ENCODE measurements at places on chromosomes 16 and 17.

GRCh38 chr16:53511403-53512280 lies 8.6 kb upstream of the AKTIP start:
- peak; percentile 83 for DNase-seq

DNA sequence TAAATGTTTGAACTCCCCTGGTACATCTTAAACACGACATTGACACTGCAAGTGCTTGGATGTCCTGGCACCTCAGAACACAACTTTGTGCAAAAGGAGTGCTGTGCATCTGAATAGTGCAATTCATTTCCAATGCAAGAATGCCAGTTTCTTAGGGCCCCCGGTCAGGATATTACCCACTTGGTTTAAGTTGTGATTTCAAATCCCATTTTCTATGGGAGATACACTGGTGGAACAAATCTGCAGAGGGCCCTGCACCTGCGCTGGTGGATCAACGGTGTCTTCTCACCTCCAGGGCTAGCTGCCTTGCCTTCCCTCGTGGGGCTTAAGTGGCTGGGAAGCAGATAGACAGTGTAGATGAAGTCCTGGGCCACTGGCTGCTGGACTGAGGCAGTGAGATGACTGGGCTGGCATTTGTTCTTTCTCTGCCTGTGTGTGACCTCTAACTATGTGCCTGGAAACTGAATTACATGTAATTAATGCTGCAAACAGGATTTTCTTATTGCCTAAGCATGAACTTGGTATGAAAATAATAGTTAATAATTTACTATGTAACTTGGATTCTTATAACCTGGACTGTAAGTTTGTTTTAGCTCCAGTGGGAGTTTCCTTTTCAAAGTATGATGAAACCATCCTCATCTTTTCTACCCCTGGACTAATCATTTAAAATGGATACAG lies 20.9 kb downstream of the HAPSTR1 start:
- no peak for DNase-seq

GRCh38 chr17:80169784-80170500 lies at the start of gene CARD14:
Gene CARD14 (plus strand): TSS chr17:80170030. CDS start chr17:80181439, 11,409 bp downstream.
- peak; percentile 24 for DNase-seq

GRCh38 chr17:30210366-30210765 lies 25.1 kb downstream of the SLC6A4 start:
- peak; percentile 6 for DNase-seq

DNA sequence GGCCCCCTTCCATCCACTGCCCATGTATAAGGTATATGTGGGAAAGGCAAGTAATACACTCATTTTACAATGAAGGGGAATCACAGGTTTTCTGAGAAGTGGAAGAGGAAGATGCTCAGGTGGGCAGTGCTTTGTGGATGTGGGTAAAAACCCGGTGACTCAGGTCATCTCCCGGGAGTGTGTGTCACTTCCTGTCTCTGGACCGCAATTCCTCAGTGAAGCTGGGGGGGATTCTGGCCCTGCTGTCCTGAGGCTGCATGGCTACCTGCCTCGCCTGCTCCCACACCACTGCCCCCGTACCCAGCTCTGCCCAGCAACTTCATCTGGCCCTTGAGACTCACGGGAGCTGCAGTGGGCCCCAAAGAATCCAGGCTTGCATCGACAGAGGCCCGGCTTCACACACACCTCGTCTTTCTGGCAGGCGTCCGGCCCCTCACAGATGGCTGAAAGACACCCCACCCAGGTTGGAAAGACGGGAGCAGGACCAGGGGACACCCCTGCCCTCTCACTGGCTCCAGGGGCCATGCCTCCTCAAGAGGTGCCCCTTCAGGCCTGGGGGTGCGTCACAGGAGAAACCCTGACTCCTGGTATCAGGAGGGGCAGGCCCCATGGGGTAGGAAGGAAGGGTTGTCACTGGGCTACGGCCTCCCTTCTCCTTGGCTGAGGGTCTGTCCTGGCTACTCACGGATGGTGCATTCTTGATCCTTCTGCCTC lies 882 bp downstream of the SCARF1 start:
- DNase-seq = no peak

DNA sequence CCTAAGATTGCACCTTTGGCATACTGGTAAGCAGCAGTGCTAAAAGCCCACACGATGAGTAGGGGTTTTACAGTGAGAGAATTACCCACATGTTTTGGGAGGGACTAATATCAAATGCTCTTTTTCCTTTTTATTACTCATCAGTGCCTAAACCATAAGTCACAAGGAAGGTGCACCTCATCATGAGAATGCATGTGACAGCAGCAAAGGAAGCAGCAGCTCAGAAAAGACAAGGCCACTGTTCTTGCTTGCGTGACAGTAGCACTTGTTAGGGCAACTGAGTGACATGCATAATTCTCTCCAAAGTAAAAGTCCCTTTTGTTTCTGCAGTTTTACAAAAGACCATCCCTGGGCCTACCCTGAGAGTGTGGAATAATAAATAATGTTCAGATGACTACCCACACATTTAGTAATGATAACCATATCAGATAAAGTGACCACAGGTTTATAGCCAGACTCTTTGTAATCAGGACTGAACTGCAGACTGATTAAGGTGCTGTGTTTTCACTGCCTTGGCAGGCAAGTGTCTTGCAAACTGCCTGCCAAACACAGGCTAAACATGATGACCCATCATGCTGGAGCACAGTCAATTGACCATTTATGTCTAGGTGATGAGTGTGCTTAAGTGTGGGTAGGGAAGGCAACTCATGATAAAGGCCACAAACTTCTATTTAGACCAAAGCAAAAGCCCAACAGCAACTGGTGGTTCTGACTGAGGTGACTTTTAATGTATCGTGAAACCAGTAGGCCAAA lies 1751.4 kb downstream of the TP53TG3F start:
- no peak for DNase-seq

GRCh38 chr16:57787519-57787905 lies 14.8 kb downstream of the KIFC3 start:
- DNase-seq = no peak

GRCh38 chr16:52567193-52567592 lies 20.2 kb upstream of the TOX3 start:
- DNase-seq = no peak

- DNase-seq = no peak
Observed at GRCh38 chr17:76865174-76865573, 3.0 kb upstream of the MGAT5B start.

DNA sequence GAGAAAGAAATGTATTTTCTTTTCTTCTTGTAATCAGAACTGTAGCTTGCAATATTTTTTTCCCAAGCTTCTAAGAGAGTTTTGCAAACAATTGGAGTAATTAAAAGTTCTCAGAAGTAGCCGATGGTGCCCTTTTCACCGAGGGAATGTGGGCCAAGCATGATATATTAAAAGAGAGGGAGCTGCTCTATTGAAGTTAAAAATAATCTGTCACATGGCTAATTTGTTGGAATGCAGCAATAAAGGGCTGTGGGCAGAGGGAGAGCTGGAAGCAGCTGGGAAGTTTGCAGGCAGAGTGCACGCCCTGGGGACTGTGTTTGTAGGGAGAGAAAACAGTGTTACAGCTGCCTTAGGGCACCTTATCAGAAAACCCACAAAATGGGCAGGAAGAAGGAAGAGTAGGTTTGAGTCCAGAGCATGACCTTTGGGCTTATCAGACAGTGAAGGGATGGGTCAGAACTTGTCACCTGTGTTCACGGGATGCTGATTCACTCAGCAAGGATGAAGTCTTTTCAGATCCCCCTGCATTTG lies 18.5 kb upstream of the TERF2 start:
- DNase-seq = no peak

DNA sequence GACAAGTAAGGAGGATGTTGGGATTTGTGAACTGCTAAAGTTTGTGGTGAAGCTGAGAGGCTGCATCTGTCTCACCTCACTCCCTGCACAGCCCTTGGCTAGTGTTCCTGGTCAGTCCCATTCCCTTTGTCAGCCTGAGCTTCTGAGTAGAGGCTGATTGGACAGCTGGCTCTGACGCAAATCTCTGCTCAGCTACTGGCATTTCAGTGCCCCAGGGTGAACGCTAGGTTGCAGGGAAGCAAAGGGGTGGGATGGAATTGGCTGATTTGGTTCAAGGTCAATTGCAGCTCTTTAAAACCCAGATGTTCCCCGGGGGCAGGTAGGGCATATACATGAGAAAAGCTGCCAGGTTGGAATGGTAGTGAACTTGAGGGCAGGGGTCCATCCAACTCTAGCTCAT lies 23.1 kb upstream of the CNOT1 start:
- no peak for DNase-seq

GRCh38 chr16:70689970-70690891 lies 4.4 kb upstream of the MTSS2 start:
- no peak for DNase-seq

GRCh38 chr17:6071528-6072065 lies 1.4 kb downstream of the WSCD1 start:
- no peak for DNase-seq

DNA sequence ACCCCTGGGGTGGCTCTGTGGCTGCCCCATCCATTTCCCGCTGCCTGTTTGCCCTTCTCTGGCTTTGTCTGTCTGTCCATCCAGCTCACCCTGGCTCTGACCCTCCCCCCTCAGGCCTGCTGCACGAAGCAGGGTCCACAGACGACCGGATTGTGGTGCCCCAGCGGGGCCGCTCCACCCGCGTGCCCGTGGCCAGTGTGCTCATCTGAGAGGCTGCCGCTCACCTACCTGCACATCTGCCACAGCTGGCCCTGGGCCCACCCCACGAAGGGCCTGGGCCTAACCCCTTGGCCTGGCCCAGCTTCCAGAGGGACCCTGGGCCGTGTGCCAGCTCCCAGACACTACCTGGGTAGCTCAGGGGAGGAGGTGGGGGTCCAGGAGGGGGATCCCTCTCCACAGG lies 761 bp upstream of the LAT start:
- DNase-seq = no peak

DNA sequence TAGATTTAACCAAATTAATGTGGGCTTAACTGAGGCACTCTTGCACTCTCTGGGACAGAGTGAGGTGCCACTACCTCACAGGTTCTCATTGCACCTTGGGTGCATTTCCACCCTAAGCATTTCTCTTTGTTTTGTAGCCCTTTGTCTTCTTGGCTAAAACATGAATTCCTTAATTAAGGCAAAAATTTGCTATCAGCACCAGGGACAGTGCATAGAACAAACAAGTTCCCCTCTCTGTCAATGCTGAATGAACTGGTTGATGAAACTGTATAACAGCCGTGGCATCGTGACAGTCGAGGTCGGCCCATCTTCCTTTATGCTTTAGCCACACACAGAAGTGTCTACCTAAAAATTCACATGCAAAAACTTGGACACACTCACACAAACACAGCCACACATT lies 74.8 kb downstream of the HS3ST2 start:
- no peak for DNase-seq

- DNase-seq = no peak
Observed at GRCh38 chr17:8608001-8608400, 22.5 kb downstream of the MYH10 start.

GRCh38 chr17:65042946-65043345 lies 13.6 kb downstream of the GNA13 start:
- DNase-seq = no peak

DNA sequence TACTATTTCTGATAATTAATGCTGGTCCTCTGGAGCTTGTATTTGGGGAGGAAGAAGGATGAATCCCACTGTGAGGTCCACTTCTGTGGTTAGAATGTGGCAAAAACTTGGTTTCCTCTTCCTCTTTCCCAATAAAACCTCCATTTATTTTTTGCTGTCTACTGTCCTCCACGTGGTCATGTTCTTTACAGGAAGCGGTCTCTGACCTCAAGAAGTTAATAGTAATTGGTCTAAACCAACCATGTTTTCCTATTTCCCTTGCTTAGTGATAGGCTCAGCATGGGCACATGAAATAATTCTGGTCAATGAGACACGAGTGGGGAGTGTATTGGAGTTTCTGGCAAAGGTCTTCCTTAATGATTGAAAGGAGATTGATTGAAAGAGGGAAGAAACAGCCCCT lies 33.9 kb downstream of the CHP2 start:
- DNase-seq = no peak

- no peak for DNase-seq
Observed at GRCh38 chr17:48952904-48953303, 8.3 kb upstream of the SNF8 start.

DNA sequence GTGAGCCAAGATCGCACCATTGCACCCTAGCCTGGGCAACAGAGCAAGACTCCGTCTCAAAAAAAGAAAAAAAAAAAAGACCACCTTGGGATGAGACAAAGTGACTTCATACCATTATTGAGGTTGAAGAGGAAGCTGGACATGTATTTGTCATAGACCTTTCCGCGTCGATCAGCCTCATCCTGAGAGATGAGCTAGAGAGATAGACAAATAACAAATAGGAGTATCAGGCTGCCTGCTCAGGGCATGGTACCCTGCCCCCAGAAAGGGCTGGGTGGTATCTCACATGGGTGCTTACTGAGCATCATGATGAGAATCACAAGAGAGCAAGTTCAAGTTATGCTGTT lies 22.1 kb downstream of the CNTNAP1 start:
- no peak for DNase-seq

GRCh38 chr16:63877401-63877800 lies 1244.5 kb downstream of the CDH11 start:
- DNase-seq = no peak

DNA sequence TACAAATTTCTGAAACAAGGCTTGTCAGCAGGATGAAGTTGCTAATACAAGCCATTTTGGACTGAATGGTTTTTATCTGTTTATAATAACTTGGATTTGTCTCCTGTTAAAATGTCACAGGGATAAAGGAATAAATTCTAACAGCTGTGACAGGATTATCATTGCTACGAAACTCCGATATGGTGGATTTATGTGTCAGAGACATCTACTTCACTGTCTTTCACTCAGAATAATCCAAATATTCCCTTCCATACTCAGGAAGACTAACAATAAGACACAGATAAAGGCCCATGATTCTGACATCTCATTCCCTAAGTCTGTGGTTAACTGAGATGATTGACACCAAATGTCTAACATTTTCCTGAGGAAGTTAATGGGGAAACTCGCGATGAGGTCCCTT lies 529.8 kb upstream of the GOT2 start:
- DNase-seq = no peak

DNA sequence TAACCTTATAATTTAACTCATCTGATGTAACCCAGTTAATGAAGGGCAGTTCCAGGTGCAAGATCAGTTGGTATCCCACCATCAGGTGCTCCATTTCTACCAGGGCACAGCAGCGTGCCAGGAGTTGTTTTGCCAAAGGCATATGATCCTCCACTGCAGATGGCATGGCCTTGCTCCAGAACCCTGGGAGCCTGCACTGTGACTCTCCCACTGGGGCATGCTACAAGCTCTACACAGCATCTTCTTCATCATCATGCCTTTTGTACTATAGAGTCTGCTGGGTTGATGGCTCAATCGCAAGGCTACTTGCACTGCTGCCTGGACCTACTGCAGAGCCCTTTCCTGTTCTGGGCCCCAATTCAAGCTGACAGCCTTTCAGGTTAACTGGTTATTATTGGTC lies 11.3 kb upstream of the MAPT start:
- no peak for DNase-seq
